Stimulated activated CD8-positive, alpha-beta memory T cell treated with anti-CD3 and anti-CD28 coated beads, Interleukin-2, amount 100 ng/mL, for 1 hour (primary cell): ENCODE measurements at places on chromosomes 1 and 21.

GRCh38 chr1:78526496-78526895, 35.7 kb downstream of the PTGFR start:
- no peak for DNase-seq

DNA sequence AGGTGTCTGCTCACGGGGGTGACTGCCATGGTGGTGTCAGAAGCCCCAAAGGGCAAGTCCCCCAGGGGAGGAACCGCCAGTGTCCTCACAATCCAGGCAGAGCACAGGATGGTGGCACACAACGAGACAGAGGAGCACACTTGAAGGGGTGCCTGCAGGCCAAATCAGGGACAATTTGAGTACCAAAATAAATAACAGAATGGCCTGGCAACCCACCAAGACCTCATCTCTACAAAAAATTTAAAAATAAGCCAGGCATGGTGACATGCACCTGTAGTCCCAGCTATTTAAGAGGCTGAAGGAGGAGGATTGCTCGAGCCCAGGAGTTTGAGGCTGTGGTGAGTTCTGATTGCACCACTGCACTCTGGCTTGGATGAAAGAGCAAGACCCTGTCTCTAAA, 38.2 kb downstream of the TIAM1 start:
- DNase-seq: no peak

DNA sequence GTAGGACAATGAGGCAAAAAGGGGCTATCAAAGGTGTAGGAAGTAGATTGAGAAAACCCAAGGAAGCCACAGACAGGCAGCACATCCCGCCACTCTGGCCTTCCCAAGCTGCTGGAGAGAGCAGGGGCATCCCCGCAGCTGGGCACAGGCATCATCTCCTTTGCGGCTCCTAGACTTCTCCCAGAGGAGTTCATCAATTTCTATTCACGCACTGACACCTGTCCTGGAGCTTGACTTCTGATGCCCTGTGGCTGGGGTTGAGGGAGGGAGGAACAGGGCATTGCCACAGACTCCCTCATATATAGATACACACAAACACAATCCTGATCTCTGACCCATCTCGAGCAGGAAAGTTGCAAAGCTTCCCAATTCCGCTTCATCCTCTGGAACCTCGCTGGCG, 1.9 kb upstream of the TFAP2E start:
- DNase-seq: no peak

GRCh38 chr1:101081496-101082488, 56.2 kb upstream of the DPH5 start:
- no peak for DNase-seq

GRCh38 chr21:43605320-43606215, 53.7 kb downstream of the HSF2BP start:
- no peak for DNase-seq

GRCh38 chr1:76048926-76049325, 25.6 kb upstream of the ST6GALNAC3 start:
- DNase-seq: no peak

DNA sequence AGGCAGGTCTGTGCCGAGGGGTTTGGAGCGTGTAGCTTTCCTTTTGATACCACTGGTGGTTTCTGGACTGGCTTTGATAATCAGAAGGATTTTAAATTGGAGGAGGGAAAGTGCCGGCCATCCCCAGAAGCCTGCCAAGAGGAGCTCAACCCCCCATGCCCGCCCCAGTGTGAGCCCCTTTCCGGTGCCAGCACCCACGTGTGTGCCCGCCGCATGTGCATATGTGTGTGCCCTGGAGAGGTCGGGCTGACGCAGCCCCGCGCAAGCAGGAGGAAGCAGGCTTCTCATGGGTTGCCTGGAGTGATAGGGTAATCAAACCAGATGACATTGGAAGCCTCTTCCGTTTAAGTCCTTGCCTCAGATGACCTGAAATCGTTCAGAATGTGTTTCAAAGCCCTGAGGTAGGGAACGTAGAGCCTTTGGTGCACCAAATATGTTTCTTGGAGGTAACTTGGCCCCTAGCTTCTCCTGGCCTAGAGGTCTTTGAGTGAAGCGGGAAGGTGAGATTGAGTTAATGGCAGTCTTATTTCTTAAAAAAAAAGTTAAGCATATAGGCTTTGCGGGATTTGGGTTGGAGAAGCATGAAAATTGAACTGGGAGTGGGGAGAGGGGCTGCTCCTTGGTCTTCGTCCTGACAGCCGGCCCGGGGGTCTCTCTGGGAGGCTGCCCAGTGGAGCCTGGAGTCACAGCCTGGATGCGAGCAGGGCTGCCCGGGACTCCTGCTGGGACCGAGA, 34.1 kb upstream of the ARHGEF16 start:
- DNase-seq: no peak

- DNase-seq: no peak
Measured at GRCh38 chr1:167538657-167539056, 14.9 kb downstream of the CREG1 start.

- DNase-seq: no peak
Measured at GRCh38 chr1:90831910-90832309, 114.8 kb upstream of the BARHL2 start.

GRCh38 chr1:47838562-47839432, 158.4 kb downstream of the TRABD2B start:
- no peak for DNase-seq

- no peak for DNase-seq
Measured at GRCh38 chr1:86018283-86018923, 138.2 kb downstream of the COL24A1 start.

- no peak for DNase-seq
Measured at GRCh38 chr21:29737186-29737585, 202.6 kb downstream of the GRIK1 start.

DNA sequence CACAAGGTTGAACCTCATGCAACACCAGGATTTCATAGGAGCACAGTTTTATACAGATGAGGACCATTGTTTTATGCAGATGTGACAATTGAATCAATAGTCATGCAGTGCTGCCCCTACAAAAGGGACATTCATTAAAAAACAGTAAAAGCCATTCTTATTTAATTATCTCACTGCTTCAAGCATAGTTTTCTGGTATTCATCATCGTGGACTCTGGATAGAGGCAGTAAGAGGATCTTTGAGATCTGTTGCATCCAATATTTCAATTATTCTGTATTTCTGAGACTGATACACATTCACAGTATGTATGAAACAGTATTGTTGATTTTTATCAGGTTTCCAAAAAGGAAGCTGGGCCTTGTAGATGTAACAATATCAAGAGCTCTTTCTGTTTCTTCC, 237.6 kb downstream of the RYR2 start:
- no peak for DNase-seq

DNA sequence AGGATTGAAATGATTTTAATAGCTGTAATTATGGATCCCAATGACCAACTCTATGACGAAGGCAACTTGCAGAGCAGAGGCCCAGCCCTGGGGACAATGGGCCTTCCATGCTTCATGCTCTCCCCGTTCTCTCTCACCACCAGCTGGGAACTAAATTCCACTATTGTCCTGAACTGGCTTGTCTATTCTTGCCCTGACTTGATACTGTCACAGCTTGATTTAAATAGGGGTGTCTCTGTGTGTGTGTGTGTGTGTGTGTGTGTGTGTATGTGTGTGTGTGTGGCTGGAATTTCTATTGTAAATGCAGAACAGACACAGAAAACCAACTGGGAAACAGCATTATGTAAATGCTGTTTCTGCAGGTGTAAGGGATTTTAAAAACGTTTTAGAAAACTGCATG, 57.0 kb downstream of the SLC22A15 start:
- no peak for DNase-seq

DNA sequence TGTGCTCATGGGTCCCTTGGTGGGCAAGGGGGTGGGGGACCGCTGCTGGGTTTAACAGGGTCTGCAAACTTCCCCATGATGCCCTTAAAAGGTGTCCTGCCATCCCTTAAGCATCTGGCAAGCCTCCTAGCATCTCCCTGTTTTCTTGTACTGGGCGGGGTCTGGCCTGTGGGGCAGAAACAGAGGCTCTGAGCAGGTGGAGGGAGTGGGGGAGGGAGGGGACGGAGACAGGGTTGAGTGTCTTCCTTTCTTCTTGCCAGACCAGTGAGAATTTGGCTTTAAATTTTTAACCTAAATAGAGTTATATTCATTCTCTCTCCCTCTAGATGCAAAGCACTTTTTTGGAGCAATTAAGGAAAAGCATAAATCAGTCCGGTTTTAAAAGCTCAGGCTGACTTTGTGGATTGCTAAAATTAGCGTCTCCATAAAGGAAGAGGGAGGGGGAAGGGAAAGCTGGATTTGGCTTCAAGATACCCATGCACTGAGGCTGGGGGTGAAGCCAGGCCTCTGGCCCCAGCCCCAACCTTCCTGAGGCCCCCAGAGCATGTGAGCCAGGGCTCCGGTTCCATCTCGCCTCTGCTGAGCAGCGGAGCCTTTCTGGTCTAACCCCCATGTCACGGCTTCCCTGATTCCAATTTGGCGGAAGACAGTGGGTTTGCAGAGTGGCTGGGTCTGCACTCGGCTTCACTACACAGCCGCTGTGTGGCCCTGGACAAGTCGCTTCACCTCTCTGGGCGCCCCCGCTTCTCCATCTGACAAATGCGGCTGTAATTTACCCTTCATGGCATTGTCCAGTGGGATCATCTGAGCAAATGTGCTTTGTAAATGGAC, 25.3 kb downstream of the IGSF21 start:
- no peak for DNase-seq

GRCh38 chr1:26597629-26598039, 68.1 kb downstream of the RPS6KA1 start:
- no peak for DNase-seq

DNA sequence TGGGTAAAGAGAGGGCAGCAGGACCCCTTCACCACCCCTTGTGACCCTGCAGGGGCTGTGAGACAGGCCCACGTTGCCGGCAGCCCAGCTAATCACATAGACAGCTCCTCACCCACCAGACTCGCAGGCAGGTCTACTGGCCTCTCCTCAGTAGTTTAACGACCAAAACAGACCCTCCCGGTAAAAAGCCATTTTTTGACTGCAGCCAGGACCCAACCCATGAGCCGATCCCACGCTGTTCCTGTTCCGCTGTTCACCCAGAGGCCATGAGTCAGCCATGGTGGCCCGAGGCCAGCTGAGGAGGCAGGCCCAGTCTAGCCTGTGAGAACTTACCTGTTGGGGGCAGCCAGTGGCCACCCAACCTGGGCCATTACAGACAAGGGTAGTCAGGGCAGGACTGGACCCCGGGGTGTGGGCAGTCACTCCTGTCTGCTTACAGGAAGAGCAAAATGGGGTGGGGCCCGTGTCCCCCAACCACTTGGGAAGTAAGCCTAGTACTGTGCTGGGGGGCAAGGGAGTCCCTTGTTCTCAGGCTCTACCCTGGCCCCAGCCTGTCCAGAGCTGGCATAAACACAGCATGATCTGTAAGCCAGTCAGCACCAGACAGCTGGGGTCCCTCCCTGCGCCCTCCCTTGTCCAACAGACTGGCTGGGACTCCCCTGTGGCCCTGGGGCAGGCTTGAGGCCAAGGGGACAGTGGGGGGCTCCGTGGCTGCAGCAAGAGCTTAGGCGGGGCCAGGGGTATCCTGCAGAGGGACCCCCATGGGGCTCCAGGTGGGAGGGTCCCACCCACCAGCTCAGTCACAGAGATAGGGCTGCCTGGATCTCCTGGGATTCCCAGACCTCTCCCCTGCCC, 61.9 kb downstream of the WNT9A start:
- DNase-seq: no peak

DNA sequence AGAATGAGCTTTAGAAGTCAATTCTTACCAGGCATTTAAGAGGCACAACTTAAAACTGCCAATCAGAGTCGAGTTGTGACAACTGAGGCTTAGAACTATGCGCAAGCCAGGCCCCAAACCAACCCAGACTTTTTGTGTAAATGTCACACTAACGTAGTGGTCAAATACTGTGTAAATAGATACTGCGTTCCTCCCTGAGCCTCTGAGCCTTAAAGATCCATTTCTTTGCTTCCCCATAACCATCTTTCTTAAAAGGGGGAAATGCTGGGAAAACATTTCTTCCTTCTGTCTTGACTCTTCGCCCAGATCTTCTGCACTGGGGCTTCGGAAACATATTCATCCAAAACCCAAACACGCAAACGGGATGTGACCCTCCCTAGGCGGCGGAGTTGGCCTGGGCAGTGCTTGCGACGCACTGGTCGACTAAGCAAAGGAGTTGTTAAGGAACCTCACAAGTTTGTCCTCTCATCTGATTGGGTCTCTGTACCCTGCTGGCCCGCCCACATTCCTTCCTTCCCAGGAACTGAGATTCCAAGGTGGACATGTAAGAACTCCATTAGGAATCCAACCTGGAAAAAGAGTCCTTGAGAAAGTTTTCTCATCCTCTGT, 2.6 kb downstream of the ADAMTS5 start:
- no peak for DNase-seq

GRCh38 chr1:217506878-217507277, 124.0 kb downstream of the GPATCH2 start:
- DNase-seq: no peak

- DNase-seq: no peak
Measured at GRCh38 chr1:206105464-206105995, 11.7 kb downstream of the AVPR1B start.

GRCh38 chr1:239260842-239261241, 125.5 kb upstream of the CHRM3 start:
- DNase-seq: no peak

GRCh38 chr1:196361112-196361714, 247.0 kb downstream of the KCNT2 start:
- no peak for DNase-seq

- DNase-seq: no peak
Measured at GRCh38 chr1:232915212-232915611, 35.2 kb upstream of the NTPCR start.

- DNase-seq: no peak
Measured at GRCh38 chr21:41759926-41760325, 6.9 kb downstream of the RIPK4 start.

- DNase-seq: no peak
Measured at GRCh38 chr21:33939226-33939625, 23.6 kb upstream of the ATP5PO start.

DNA sequence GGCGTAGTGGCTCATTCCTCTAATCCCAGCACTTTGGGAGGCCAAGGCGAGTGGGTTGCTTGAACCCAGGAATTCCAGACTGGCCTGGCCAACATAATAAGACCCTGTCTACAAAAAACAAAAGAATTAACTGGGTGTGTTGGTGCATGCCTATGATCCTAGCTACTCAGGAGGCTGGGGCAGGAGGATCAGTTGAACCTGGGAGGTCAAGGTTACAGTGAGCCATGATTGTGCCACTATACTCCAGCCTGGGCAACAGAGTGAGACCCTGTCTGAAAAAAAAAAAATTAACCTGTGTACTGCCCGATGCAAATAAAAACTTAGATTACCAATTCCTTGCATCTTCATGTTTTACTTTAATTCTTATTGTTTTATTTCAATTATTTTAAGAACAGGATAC, 193.2 kb downstream of the PATJ start:
- DNase-seq: no peak

DNA sequence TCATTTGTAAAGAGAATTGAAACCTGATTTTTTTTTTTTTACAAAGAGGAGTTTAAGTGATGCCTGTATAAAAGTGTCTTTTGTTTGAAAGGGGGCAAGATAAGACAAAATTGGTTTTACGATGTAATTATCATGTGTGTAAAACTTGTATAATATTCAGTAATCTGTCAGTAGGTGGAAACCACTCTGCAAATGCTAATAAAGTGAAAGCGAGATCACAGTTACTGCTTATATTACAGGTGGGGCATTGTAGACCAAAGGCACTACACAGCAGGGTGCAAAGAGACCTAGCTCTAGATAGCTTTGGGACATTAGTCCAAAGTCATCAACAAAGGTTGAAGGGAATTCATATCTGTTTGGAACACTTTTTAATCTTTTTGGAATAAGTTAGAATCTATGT, 174.2 kb downstream of the LHX8 start:
- no peak for DNase-seq
